ENCODE measurements at places on chromosomes 13 and 19.
A peak's percentile ranks its signal among the peaks of the same experiment; 100 is the strongest.

GRCh38 chr13:74398599-74398998, 264.4 kb upstream of the KLF12 start:
- no peak for DNase-seq

GRCh38 chr19:58033741-58034476, at the start of gene ZSCAN1:
Gene ZSCAN1, plus strand, starts transcription at chr19:58034025. Its CDS starts 3,812 bp downstream, at chr19:58037837.
- no peak for DNase-seq

DNA sequence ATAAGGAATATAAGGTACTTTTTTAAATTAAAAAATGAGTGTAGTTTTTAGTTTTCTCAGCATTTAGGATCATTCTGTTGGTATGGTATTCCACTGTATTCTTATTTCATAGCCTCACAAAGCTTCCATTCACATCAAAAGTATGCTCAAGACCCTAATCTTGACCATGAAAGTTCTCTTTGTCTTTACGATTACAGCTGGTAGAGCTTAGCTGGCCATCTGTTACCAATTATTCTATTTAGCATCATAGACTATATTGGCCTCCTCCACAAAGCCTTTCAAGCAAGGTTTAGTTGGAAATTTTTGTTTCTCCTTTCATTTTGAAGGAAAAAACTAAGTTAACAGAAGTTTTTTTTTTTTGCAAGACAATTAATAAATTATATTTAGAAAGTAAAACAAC, 245.1 kb downstream of the KCTD12 start:
- DNase-seq = no peak

- no peak for DNase-seq
These were observed 167.0 kb upstream of the EDNRB start for GRCh38 chr13:78085434-78086225.

DNA sequence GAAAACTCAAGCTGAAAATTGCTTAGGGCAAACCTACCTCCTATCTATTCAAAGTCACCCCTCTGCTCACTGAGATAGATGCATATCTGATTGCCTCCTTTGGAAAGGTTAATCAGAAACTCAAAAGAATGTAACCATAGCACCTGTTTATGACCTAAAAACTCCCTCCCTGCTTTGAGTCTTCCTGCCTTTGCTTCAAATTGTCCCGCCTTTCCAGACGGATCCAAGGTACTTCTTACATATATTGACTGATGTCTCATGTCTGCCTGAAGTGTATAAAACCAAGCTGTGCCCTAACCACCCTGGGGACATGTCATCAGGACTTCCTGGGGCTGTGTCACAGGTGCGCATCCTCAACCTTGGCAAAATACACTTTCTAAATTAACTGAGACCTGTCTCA, 118.6 kb downstream of the TBC1D4 start:
- no peak for DNase-seq

- no peak for DNase-seq
These were observed 12.0 kb downstream of the TSHZ3 start for GRCh38 chr19:31337008-31337914.

- DNase-seq = peak; percentile 35
These were observed at the start of gene FUT3 for GRCh38 chr19:5851302-5851701. Gene FUT3, minus strand, starts transcription at chr19:5851449.

DNA sequence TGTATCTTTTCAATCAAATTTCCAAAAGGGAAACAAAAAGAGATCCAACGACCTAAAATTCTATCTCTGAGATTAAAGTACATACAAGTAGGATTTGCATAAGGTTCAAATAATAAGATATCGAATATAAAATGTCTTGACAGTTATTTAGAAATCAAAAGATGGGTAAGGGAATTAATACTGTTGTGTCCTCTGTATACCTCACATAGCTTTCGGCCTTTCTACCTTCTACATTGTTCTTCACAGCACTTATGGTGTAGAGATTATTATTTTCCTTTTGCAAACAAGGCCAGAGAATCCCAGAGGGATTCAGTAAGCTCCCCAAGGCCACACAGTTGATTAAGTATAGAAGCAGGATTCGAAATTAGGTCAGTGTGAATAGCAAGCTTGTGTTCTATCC, 403.6 kb downstream of the SPRY2 start:
- DNase-seq = no peak

GRCh38 chr19:52331757-52332156, 4.3 kb upstream of the ZNF610 start:
- no peak for DNase-seq

GRCh38 chr13:114062341-114062740, 70.1 kb downstream of the RASA3 start:
- DNase-seq = no peak

GRCh38 chr13:111302045-111302726, 18.3 kb upstream of the TEX29 start:
- DNase-seq = no peak

DNA sequence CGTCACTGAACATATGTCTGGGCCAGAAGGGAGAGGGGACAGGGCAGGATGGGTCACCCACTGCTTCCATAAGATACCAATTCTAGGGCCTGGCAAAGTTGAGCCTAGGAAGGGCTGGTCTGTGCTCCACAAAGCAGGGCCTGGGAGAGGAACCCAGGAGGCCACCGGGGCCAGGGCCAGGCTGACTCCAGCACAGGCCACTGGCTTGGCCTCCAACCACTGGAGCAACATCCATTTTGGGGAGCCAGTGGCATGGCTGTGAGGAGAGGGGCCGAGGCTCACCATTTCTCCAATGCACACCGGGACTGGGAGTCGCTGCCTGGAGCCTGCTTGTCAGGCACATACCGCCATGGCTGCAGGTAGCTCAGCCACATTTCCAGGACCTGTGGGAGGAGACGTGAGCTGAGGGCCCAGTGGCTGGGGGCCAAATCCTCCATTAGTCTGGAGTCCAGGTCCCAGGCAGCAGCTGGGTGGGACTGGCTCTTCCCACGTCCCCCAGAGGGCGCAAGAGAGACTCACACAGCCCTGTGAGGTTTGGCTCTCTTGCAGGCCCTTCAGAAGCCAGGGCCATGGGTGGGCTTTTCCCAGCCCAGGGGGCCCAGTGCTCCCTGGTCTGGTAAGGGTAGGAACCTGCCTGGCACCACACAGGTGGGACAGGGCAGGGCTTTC, 27.7 kb downstream of the TUBA3C start:
- DNase-seq = no peak

- DNase-seq = no peak
These were observed 71.6 kb downstream of the LATS2 start for GRCh38 chr13:20989656-20990321.

- no peak for DNase-seq
These were observed 37.1 kb downstream of the ANKRD10 start for GRCh38 chr13:110877737-110878258.

DNA sequence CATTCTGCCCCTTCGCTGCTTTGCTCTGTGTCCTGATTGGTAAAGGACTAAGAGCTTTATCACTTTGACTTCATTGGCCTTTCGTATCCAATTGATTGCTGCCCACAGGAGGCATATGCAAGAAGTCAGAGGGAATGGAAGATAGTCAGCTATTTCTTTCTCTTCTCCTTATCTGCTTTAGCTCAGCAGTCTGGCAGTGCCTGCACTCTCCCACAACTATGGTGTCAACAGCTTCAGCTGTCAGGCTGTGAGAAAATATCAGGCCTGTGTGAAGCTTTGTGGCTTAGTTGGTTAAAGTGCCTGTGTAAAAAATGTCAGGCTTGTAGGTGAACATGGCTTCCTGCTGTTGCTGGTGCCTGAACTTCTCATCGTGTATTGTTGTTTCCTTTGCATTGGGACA, 243.0 kb downstream of the PCDH17 start:
- DNase-seq = no peak

GRCh38 chr13:34748073-34748472, 194.0 kb upstream of the NBEA start:
- no peak for DNase-seq

- no peak for DNase-seq
These were observed 23.1 kb downstream of the GAS6 start for GRCh38 chr13:113840541-113841352.

- peak; percentile 54 for DNase-seq
These were observed 35.6 kb upstream of the TPTE2 start for GRCh38 chr13:19596960-19597361.

- no peak for DNase-seq
These were observed 11.2 kb upstream of the ARHGEF18 start for GRCh38 chr19:7337380-7338194.

DNA sequence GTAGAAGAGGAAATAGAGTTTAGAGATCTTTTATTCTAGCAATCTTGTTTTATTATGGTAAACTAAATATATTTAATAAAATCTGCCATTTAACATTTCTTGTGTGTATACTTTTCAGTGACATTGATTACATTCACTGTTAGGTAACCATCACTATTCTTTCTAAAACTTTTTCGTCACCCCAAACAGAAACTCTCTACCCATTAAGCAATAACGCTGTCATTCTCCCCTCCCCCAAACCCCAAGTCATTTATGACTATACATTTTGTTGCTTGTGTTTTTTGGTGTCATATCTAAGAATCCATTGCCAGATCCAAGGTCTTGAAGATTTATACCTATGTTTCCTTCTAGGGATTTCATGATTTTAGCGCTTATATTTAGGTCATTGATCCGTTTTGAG, 10.6 kb downstream of the URI1 start:
- DNase-seq = no peak

GRCh38 chr13:95260031-95260525, 41.2 kb downstream of the ABCC4 start:
- no peak for DNase-seq

DNA sequence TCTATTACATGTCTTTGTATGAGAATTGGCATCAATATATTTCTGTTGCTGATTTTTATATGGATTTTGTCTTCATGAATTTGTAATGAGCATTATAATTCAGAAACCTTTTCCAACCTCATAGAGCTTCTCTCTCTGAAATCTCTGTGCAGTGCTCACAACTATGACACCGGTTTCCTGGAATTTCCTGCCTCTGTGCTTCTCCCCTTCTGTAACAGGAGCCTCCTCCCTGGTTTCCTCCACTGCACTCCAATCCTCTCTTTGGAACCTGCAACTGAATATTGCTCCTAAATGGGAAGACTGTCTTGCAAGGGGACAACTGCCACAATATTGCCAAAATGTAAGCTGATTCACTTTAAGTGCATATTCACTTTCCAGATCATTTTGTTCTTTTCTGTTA, 1147.9 kb downstream of the UQCRFS1 start:
- no peak for DNase-seq

DNA sequence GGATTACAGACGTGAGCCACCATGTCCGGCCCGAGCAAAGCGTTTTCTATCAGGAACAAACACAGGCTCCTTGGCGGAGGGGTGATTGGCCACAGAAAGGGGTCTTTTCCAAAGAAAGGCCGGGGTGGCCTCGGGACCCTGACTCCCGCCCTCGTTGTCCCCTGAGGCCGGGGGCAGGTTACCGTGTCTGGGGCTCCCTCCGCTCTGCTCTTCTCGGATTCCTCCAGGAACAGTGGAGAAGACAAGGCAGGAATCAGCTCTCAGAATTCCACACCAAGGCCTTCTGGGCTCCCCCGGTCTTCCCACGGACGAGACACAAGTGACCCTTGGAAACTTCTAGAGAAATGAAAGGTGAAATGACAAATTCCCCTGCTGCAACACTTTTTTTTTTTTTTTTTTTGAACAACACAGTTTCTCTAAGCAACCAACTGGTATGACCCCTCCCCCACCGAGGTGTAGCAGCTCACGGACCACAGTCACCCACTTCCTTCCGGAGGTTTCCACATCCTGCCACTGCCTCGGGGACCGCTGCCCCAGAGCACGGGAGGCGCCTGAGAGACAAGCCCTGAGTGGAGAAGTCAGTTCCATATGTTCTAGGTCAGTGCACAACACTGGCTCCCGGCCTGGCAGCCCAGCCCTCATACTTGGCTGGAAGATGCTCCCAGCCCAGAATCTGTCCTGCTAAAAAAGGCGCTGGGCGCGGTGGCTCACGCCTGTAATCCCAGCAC, 11.0 kb downstream of the MOB3A start:
- DNase-seq = no peak

- no peak for DNase-seq
These were observed 90.2 kb downstream of the KCTD12 start for GRCh38 chr13:76795701-76796695.

- peak; percentile 21 for DNase-seq
These were observed 61.8 kb downstream of the RAB20 start for GRCh38 chr13:110499621-110500281.

- no peak for DNase-seq
These were observed 372.4 kb downstream of the SUCLA2 start for GRCh38 chr13:47628666-47629065.

DNA sequence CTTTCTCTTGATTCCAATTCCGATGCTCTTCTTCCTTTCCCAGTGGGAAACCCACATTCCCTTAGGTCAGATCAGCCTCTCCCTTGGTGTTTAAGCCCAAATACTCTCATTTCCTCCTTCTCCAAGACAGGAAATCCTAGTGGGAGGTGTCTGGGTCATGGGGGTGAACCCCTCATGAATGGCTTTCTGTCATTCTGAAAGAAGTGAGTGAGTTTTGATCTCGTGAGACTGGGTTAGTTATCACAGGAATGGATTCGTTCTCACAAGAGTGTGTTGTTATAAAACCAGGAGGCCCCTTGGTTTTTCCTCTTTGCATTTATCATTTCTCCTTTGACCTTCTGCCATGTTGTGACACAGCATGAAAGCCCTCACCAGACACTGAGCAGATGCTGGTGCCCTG, 76.2 kb upstream of the MTIF3 start:
- no peak for DNase-seq

GRCh38 chr13:98252931-98253470, 75.9 kb upstream of the RNF113B start:
- peak; percentile 20 for DNase-seq

GRCh38 chr19:45668342-45668871, 386 bp downstream of the GIPR start:
- no peak for DNase-seq

DNA sequence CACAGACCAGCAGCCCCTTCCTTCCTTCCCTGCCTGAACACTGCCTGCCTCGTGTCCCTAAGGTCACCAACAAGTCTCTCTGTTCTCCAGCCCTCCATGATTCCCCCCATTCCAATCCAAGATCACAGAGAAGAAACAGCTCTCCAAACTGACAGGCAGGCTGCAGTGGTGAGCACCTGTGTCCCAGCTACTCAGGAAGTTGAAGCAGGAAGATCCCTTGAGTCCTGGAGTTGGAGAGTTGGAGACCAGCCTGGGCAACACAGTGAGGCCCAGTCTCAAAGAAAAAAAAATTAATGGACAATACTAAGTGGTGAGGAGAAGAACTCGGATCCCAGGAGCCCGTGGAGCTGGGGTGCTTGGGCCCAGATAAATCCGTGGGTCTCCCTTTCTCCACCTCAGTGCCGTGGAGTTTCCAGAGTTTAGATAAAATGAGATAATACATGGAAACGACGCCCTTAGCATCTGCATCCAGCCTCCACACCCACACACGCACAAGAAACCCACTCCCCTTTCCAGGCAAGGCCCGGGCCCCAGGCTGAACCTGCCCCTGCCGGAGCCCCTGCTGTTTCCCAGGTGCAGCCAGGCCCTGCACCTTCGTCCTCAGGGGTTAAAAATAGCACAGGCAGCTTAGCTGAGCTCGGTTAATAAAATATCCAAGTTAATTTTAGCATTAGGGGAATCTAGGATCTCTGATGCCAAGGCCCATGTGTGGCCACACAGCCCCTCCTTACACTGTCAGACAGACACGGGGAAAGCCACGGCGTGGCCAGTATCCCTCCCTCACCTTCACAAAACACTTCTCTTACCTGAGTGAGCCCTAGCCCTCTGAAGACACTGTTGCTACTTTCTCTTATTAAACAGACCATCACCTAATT, 4.7 kb downstream of the RASA3 start:
- no peak for DNase-seq

GRCh38 chr13:111043575-111043982, 71.5 kb upstream of the ARHGEF7 start:
- DNase-seq = no peak
